Dorsolateral prefrontal cortex (tissue), 122 donors: ENCODE measurements at places on chromosomes 2 and 18. TPM values are rescaled to one million over a fixed set of nuclear protein-coding genes. Genes with fewer than 3 reads are reported as not detected.

- DNase-seq, result no peak
These were observed 15.7 kb upstream of the FZD7 start for GRCh38 chr2:202017940-202018339.

DNA sequence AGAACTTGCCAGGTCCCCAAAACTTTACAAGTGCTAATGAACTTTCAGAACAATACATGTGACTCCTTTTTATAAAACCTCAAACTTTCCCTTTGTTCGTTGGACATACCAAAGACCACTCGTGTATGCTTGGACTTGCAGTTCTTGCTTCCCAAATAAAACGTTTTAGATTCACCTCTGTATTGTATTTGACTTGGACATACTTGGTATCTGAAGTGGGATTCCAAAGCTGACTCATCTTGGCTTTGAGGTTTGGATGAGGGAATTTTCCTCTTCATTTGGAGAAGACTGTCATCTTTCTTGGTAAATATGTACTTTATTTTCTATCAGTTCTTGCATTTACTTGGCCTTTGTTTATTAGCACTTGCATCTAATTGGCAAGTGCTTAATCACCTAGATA lies 8.0 kb upstream of the CYB5A start:
- no peak for DNase-seq

Gene TXNDC2
- total RNA-seq, result 0.59 TPM

GRCh38 chr2:230952226-230952956 lies 27.3 kb upstream of the GPR55 start:
- no peak for DNase-seq

Gene CCDC68
- total RNA-seq, result 2.7 TPM

Gene RGPD3
- 0.78 TPM for total RNA-seq

Gene ZNF804A
- total RNA-seq, result 7.5 TPM

DNA sequence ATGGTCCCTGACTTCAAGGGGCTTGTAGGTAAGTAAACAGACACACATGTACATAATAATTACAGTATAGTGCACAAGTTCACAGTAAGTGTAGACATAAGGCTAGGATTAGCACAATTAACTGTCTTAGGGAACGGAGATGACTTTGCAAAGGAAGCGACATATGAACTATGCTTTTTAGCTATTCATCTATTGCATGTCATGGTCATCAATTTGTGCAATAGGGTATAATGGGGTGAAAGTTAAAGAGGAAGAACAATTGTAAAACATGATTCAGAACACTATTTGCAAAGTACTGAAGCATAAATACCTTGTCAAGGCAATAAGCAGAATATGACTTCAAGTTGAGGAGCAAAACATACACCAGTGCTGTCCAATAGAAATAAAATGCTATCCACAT lies 112.3 kb upstream of the SLC8A1 start:
- no peak for DNase-seq

GRCh38 chr2:175037941-175038340 lies 32.8 kb upstream of the CHN1 start:
- DNase-seq, result no peak

Gene C1D
- 33.2 TPM for total RNA-seq

Gene GALNT1
- 29.2 TPM for total RNA-seq

GRCh38 chr18:37489998-37490397 lies 75.6 kb downstream of the CELF4 start:
- DNase-seq, result no peak

Gene REG1B
- not detected for total RNA-seq

- no peak for DNase-seq
These were observed 252.1 kb downstream of the CDCA7 start for GRCh38 chr2:173606619-173607248.

Gene ANKMY1
- 21.2 TPM for total RNA-seq

Gene C2orf80
- 38.4 TPM for total RNA-seq

GRCh38 chr2:66446941-66447340 lies 12.0 kb downstream of the MEIS1 start:
- no peak for DNase-seq

GRCh38 chr2:177830881-177831386 lies 241.6 kb downstream of the PDE11A start:
- DNase-seq, result no peak

Gene IL18R1
- total RNA-seq, result 0.95 TPM

- DNase-seq, result no peak
These were observed 69.6 kb upstream of the CREB1 start for GRCh38 chr2:207459990-207460757.

- no peak for DNase-seq
These were observed 9.8 kb upstream of the INO80D start for GRCh38 chr2:206095536-206096332.

DNA sequence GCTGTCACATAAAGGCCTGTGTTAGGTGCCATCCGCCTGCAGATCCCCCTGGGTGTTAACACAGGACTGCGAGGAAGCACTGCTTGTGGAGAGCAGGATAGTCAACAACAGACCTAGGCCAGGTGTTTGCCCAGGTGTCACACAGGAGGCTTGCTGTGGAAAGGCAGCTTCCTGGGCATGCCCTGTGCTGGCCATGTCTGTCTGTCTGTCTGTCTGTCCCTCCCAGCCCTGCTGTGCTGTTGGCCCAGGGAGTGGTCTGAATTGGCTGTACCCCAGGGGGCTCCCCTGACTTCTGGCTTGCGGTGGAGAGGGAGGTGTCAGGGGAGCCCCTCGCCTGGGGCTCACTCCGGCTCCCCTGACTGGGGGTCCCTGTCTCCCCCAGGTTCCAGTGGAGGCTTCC lies 53.2 kb downstream of the SH3BP4 start:
- no peak for DNase-seq

GRCh38 chr18:14093307-14093915 lies 38.8 kb downstream of the ZNF519 start:
- no peak for DNase-seq
